ENCODE measurements at places on chromosomes 12 and 14. TPM values are rescaled to one million over a fixed set of nuclear protein-coding genes. Genes with fewer than 3 reads are reported as not detected.

DNA sequence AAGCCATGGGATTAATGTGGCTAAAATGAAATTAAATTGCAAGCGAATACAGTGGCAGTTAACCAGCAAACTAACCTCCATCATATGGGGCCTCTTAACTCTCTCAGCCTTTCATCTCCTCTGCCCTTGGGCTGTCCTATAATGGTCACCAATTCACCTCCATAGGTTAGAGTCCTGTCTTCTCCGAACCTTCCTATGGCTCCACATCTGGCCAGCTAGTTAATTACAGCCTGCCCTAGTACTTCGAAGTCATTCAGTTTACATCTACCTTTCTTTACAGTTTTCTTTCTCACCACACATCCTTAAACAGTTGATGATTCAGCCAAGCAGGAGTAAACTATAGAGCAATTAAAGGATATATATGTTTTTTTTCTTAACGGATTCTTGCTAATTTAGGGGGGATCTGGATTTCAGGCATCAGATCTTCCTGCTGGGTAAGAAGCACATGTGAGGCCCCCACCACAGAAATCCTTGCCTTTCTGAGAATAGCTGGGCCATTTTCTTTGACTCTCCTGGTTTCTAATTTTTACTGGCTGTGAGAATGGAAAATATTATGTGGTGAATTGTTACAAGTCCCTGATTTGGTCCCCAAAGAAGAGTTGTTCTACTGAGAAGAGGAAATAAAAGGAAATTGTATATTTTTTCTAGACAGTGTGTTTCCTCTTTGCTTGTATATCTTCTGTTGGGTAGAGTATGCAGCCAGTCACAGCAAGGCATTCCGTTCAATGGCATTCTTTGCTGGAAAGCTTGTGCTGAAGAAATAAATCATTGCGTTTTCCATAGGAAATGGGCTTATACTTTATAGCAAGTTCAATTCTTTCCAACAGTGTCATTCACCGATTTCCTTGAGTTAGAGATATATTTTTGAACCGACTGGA lies 16.7 kb downstream of the HMGA2 start:
- no peak for DNase-seq

DNA sequence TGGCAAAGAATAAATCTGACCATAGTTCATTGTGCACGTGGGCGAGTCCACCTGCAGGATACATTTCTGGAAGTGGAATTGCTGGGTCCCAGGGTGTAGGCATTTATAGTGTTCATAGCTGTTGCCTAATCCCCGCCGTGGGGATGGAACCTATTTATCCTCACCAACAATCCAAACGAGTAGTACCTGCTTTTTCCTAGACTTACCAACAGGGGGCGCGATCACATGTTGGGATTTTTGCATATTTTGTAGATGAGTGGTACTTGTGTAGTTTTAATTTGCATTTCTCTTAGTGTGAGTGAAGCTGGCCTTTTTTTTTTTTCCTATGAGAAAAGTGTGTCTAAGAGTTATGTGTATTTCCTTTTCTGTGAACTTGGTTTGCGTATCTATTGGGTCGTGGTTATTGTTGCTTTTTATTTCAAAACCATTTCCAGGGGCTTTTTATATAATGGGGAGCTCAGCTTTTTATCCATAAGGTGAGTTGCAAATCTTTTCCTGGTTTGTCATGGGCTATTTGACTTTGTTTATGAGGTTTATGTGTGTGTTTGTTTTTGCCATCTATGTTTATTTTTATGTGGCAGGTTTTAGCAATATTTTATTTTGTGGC lies 67.2 kb downstream of the CCDC92 start:
- DNase-seq = peak; percentile 76

GRCh38 chr14:101961011-101961721 lies 3.2 kb upstream of the DYNC1H1 start:
- peak; percentile 69 for DNase-seq

DNA sequence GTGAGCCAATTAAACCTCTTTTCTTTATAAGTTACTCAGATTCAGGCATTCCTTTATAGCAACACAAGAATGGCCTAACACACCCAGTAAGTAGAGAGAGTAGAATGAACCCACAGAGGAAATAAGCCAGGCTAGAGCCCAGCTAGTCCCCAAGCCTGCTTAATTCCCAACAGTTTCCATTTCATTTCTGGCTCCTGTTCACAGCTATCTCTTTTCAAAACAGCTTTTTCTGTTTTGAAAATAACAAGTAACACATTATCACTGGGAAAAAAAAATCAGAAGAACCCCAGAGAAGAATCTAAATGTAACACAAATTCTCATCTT lies 69.0 kb downstream of the HSPB8 start:
- no peak for DNase-seq

DNA sequence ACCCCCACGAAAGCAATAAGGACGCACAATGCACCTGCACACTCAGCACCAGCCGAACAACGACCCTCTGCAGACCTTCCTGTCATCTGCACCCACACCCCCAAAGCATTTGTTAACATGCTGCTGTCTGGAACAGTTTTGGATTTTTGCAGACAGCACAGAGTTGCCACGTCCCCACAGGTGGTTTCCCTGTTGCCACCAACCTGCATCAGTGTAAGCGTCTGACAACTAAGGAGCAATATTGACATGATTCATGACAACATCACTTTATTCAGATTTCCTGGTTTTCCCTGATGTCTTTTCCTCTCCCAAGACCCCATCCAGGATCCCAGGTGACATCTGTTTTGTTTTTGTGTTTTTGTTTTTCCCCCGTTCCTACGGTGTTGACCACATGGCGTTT lies 150.7 kb upstream of the C14orf180 start:
- DNase-seq = no peak

DNA sequence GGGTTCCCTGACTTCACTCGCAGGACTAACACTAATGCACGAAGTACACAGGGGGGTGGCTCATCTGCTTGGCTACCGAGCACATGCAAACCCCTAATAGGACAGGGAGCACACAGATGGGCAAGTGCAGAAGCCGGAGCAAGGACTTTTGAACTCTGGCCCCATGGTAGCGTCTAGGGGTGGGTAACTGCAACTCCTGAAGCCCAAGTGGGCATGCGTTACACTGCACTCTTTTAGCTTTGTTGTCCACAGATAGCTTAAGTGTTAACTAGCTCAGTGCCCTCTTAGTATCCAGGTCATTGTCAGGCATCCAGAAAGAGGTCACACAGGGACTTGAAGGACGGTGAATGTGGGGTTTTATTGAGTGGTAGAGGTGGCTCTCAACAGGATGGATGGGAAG lies 3.0 kb upstream of the BLTP3B start:
- no peak for DNase-seq

- no peak for DNase-seq
These were observed 391.7 kb upstream of the TBX3 start for GRCh38 chr12:115075552-115076170.

PMCH gene
- not detected for total RNA-seq

DNA sequence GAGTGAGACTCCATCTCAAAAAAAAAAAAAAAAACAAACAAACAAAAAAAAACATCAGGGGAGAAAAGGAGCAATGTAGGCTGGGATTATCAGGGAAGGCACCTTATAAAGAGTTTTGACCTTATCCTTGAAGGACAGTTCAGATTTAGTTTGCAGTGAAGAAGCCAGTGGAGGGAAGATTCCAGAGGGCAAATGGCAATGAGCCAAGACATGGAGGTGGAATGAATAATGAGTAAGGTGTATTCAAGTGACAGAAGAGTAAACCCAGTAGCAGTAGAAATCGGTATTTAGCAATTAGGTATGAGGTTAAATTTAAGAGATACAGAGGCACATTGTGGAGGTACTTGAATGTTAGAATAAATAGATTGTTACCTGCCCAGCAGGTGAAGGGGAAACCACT lies 2.2 kb upstream of the DUSP16 start:
- DNase-seq = no peak

Measured in renal cortical epithelial cell (primary cell).